Amniotic stem cell (primary cell): ENCODE measurements at places on chromosomes 1 and 21.

DNA sequence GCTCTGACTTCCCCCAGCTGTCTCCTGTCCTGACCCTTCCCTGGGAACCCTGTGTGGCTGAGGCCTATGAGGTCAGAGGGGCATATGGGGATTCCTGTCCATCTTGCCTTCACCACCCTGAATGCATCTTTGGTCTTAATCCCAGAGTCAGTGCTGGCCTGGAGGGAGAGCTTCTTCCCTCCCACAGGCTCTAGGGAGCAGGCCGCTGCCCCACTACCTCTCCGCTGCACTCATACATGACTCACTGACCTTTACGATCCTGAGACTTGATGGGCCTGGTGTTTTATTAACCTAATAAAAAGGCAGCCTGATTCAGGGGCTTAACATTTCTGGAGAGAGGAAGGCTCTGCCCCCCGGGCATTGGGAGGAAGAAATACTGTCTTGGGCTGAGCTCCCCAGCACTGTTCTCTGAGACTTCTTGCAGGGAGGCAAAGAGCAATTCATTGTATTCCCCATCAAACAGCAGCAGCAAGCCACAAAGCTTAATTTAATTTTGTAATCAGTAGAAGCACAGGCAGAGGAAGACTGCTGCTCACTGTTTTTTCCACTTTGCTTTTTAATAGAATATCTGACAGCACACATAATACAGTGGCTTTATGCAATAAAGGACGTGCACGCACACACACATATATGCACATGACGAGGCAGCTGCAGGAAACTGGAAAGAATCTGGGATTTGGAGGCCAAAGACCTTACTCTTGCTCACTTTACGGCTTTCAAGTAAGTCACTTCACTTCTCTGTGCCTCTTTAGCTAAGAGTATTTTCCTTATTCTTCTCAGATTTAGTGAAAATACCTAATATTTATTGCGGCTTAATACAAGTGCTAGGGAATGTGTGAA is 89.2 kb upstream of the GRIK3 start:
- no peak for DNase-seq

DNA sequence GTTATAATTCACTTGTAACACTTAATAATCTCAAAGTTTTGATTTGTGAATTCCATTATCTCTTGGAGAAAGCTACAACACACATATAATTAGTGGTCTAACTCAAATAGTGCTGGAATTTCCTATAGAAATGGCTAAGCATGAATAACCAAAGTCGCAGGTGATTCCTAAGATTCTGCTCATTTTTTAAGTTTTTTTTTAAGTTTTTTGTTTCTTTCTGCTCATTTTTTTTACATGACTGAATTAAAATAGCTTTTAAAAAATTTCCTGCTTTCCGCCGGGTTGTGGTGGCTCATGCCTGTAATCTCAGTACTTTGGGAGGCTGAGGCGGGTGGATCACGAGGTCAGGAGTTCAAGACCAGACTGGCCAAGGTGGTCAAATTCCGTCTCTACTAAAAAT is 90.4 kb downstream of the APP start:
- DNase-seq, result no peak

DNA sequence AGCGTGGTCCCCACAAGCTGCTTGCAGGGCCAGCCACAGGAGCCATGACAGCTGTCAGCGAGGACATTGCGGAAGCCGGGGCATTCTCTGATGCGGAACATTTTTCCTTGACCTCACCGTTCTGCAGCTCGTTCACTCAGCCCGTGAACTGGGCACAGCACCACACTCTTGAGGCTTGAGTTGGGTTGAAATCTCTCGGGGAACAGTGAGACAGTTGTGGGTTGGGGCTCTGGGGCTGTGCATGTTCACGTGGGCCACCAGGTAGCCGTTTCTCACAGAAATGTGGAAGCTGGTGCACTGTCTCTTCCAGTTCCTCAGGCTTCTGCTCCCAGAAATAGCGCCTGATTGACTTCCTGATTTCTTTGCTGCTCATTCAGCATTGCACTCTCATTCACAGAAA is 69.8 kb downstream of the SPSB1 start:
- no peak for DNase-seq

DNA sequence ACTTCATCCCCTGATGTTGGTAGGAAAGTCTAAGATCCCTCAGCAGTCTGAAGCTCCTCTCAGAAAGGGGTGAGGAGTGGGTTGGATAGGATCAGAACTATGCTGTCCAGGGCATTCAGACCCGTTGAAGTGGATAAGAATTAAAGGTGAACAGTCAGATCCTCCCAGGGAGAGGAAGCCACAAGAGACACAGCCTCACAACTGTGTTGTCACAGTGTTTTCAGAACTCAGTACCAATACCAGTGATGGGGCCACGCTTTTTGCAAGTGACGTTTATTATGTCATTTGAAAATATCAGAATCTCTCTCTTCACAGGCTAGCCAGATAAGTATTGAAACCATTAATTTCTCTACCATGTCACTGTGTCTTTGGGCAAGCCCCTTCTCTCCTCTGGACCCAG is 15.4 kb upstream of the EPS15 start:
- no peak for DNase-seq

GRCh38 chr1:111656086-111657017 is 36.8 kb downstream of the RAP1A start:
- peak; percentile 43 for DNase-seq

DNA sequence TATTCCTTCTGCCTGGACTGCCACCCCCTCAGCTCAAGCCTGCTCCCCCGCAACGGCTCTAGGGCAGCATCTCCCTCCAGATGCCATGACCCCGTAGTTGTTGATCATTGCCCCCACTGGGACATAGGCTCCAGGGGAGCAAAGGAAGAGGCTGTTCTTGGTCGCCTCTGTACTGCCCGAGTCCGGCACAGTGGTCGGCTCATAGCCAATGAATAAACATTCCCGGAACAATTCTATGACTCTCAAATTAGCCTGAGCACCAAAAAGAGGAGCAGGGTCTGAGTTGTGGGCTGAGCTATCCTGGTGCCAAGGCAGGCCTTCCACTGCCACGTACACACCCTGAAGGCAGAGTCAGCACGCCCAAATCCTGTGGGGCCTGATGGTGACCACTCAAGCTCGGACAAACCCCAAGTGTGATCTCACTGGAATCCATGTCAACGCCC is 33.1 kb downstream of the CAPZB start:
- no peak for DNase-seq

GRCh38 chr1:98467586-98467985 is 193.9 kb upstream of the SNX7 start:
- DNase-seq, result no peak

- no peak for DNase-seq
These were observed 5.0 kb downstream of the HAPLN2 start for GRCh38 chr1:156623946-156624813.

DNA sequence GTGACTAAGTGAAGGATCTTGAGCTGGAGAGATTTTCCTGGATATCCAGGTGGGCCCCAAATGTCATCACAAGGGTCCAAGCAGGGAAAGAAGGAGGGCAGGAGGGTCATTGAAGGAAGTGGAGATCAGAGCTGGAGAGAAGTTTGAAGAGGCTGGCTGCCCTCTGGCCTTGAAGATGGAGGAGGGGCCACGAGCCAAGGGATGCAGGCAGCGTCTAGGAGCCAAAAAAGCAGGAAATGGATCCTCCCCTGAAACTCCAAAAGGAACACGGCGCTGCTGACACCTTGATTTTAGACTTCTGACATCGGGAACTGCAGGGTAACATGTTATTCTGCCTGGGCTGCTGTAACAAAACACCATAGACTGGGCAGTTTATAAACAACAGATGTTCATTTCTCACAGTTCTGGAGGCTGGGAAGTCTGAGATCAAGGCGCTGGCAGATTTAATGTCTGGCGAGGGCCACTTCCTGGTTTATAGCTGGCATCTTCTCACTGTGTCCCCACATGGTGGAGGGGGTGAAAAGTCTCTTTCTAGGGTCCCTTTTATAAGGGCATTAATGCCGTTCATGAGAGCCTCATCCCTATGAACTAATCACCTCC is 28.8 kb upstream of the ZBTB21 start:
- DNase-seq, result no peak

- no peak for DNase-seq
These were observed 227.6 kb upstream of the C1orf174 start for GRCh38 chr1:4127592-4128140.

- DNase-seq, result peak; percentile 51
These were observed at the start of gene HHAT for GRCh38 chr1:210328746-210329503. Gene HHAT (plus strand): TSS chr1:210328902. CDS start chr1:210348976, 20,074 bp downstream.

- no peak for DNase-seq
These were observed 27.1 kb downstream of the PTPRF start for GRCh38 chr1:43557744-43558245.

GRCh38 chr21:44969931-44970755 is 30.3 kb downstream of the SLX9 start:
- DNase-seq, result peak; percentile 12

- DNase-seq, result no peak
These were observed 25.3 kb downstream of the YARS1 start for GRCh38 chr1:32791881-32792280.

DNA sequence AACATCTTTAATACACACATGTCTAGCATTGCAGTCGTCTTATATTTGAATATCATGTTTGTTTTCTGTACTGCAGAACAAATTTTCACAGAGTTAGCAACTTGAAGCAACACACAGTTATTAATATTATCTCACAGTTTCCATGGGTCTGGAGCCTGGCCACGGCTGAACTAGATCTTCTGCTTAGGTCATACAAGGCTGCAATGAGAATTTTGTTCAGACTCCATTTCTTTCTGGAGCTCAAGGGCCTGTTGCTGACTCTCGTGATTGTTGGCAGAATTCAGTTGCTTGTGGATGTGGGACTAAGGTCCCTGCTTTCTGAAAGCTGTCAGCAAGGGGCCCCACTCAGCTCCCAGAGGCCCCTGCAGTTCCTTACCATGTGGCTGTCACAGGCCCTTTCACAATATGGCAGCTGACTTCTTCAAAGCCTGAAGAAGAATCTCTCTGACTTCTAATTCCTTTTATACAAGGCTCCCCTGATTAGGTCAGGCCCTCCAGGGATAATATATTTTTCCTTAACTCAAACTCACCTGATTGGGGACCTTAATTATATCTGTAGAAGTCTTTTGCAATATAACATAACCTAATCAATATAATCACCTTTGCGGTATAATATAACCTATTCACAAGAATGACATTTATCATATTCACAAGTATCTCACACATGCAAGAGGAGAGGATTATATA is 296.3 kb downstream of the NFIA start:
- no peak for DNase-seq
